ENCODE measurements at places on chromosomes 16 and 17.

- DNase-seq: no peak
Observed at GRCh38 chr17:37546302-37546701, 56.6 kb downstream of the DUSP14 start.

DNA sequence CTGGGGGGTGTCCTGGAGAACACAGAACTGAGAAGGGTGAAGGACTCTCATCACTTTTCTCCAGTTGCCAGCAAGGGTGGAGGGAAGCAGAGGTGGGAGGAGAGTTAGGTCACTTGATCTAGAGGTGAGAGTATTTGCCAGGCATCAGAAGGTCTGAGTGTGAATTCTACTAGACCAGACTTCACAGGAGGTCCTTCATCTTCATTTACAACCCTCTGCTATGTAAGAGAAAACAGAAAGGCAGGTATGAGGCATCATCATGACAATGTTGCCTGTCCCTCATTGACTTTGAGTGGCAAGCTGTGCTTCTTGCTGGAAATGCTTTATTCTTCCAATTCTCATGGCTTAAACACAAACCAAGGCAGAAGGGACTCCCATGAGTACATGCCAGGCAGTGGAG is 45.9 kb upstream of the B4GALNT2 start:
- no peak for DNase-seq

DNA sequence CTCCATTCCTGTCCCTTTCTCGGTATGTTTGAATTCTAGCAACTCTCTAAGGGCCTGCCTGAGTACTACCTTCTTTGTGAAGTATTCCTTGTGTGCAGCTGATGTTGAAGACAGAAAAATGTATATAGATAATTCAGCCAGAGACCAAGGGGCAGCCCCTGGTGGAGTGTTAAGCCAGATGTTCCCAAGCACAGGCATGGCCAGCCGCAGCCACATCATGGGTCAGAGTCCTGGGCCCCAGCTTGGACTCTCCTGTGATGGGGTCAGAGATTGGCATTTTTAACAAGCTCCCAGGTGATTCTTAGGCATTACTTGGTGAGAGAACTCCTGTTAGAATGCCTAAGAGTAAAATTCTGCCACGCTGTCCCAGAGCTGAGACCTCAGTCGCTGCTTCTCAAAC is 100.8 kb downstream of the IRF8 start:
- no peak for DNase-seq

DNA sequence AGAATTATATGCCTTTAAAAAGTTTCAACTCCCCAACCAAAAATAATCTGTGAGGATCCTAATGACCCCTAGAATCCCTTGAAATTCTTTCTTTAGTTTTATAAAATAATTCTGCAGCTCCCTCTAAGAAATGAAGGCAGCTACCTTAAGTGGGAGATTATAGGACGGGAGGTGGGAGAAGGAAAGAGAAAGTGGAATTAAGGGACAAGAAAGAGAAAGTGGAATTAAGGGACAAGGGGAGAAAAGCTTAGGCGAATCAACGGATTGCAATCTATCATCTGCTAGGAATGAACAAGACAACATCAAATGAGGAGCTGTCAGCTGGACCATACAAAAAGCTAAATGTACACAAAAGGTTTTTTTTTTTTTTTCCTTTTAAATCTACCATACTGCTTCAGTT is 262.0 kb downstream of the ZFHX3 start:
- no peak for DNase-seq

- peak; percentile 62 for DNase-seq
Observed at GRCh38 chr17:75404223-75404730, 1.2 kb downstream of the GRB2 start.

DNA sequence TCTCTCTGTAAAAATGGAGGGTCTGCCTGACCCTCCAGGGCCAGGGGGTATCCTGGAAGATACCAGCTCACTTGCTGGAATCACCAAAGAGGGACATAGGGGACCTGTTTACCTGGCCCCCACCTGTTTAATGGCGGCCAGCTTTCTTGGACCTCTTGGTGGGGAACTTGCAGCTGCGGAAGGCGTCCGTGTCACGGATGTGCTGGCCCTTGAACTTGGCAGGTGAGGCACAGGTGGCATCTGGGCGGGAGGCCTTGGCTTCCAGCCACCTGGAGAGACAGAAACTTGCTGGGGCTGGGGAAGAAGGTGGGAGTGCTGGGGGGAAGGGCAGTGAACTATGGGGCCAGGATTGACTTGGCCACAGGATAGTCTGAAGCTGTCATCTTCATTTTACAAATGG is 3.5 kb downstream of the CHAD start:
- DNase-seq: no peak

DNA sequence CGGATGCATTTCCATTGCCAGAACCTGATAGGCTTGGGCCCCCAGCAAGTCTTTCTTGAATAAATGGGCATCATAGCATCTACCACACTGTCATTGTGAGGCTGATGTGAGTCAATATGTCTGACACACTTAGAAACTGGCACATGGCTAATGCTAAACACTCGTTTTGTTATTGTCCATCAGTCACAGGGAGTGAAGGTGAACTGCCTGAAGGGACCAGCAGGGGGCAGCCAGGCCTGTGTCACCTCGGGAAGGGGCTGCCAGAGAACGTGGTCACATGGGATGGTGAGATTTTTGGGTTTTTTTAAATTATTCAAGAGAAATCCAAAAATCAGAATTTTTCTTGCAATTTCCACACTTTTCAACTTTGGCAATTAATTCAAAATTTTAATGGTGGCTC is 831 bp upstream of the RCVRN start:
- DNase-seq: peak; percentile 43

GRCh38 chr17:53924530-53925455 is 102.1 kb downstream of the KIF2B start:
- DNase-seq: no peak

GRCh38 chr17:49741009-49741691 is 22.8 kb downstream of the FAM117A start:
- no peak for DNase-seq

- DNase-seq: no peak
Observed at GRCh38 chr17:43665084-43665936, 3.6 kb upstream of the MEOX1 start.

DNA sequence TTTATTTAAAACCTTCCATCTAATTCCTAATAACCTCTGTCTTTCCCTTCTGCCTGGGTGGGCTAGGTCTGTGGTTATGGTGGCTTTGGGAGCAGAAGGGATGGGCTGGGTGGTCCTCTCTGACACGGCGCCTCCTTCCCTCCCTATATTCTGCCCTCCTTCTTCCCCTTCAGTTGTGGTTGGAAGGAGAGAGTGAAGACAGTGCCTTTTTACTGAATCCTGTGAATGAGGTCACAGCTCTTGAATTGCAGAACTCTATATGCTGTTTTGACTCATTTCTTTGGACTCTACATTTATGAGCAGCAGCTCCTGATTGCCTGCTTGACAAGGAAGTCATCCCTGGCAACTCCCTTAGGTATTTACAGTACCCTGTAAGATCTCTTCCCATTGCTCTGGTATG is 256.0 kb upstream of the ELAC2 start:
- no peak for DNase-seq
